ENCODE measurements at places on chromosomes 13 and 19.

- DNase-seq, result no peak
Observed at GRCh38 chr13:49421391-49421790, 22.5 kb downstream of the CAB39L start.

- DNase-seq, result no peak
Observed at GRCh38 chr19:54533476-54533875, 30.8 kb downstream of the LAIR2 start.

DNA sequence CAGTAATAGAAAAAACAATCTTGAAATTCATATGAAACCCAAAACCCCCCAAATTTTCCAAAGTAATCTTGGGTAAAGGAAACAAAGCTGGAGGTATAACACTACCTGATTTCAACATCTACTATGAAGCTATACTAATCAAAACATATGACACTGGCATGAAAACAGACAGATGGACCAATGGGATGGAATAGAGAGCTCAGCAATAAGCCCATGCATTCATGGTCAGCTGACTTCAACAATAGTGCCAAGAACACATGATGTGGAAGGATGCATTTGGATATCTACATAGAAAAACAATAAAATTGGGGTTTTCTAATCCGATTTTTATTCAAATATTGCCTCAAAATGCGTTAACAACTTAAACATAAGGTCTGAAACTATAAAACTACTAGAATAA lies 32.2 kb upstream of the ZNF766 start:
- DNase-seq, result no peak

- DNase-seq, result no peak
Observed at GRCh38 chr19:8526345-8527091, 12.6 kb upstream of the ZNF414 start.

DNA sequence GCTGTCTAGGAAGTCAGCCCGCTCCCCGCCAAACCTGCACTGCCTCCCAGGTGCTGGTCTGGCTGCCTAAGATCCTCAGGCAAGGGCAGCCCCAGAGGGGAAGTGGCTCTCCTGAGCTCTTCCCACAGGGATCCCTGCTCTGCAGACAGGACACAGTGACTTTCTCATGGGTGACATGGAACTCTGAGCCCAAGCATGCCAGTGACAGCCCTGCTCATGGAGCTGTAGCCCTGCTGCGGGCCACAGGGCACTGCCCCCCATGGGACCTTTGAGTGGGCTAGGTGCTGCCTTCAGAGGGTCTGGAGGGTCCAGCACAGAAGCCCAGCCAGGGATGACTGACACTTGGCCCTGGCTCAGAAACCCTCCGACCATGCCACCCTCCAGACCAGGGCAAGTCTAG lies 109.1 kb downstream of the TUBA3C start:
- DNase-seq, result no peak

DNA sequence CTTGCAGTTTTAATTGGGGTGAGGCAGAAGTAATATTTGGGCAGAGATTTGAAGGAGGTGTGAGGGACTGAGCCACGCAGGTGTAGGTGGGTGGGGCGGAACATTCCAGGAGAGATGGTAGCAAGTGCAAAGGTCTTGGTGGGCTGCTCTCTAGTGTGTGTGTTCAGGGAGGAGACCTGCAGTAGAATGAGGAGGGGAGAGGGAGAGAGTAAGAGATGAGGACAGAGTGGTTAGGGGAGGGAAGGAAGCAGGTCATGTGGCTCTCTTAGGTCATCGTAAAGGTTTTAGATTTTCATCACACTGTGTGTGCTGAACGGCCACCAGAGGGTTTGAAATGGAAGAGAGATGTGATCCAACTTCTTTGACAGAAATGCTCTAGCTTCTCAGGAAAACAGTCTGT lies 33.5 kb downstream of the WASF3 start:
- no peak for DNase-seq

DNA sequence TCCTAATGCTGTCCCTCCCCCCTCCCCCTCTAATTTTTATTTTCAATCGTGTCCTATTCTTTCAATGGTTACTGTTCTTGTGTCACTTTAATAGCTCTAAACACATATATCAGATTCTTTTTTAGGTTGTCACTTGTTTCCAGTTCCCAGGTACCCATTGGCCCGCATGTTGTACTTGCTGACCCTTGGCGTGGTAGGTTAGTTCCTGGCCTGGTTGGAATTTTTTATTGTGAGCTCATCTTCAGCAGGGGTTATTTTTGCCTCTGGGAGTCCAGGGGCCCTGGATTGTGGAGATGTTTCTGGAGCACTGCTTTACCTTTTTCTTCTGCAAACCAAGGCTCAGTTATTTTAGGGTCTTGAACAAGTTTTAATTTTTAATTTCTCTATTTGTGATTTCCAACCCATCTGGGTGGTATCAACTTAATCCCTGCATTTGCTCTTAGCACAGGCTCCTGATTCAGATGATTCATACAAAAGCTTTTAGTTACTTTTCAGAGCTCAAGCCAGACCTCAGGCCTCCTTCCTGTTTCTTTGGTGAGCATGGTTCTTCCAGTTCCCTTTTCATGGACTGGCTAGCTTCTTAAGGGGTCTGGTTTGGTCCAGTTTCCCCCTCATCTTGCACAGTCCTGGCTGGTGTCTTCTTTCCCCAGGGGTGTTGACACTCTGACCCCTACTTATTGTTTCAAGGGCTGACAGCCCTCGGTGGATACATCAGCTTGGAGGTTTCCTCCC lies 220.5 kb downstream of the TM9SF2 start:
- DNase-seq, result no peak

DNA sequence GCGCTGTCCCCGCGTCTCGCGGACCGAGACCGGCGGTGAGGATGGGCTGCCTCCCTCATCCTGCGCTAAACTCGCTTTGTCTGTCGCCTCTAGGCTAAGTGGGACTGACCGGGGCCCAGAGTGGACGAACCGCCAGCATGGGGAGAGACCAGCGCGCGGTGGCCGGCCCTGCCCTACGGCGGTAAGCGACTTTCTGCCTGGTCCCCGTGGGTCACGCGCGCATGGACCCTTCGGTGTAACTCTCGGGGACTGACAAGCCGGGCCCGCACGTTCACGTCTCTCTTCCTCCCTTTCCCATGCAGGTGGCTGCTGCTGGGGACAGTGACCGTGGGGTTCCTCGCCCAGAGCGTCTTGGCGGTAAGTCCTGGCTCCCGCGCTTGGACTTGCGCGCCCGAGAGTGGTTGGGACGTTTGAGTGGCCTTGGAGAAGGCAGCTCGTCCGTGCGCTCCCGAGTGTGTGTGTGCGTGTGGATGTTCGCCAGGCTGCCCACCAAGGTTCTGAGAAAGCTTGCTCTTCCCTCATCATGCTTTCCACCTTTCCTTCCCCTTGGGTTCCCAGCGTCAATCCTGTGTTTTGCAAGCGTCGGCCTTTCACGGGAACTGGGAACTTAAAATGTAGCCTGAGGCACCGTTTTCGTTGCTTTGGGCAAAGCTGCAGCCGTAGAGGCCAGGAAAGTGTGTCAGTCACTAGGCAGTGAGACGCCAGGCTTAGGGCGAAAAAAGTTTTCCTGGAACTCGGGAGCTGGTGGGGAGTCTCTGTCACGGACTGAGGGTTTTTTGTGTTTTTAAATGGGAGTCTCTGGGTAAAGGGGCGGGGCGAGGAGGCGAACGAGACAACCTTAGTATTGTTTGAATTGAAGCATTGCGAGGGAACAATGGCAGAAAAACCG lies 927 bp downstream of the COL4A2 start:
- no peak for DNase-seq

- no peak for DNase-seq
Observed at GRCh38 chr13:44120043-44120442, 240.3 kb downstream of the LACC1 start.

GRCh38 chr13:40228496-40228895 lies 437.9 kb downstream of the FOXO1 start:
- DNase-seq, result no peak
